ENCODE measurements at places on chromosomes 3 and 15.
A peak's percentile ranks its signal among the peaks of the same experiment; 100 is the strongest.

GRCh38 chr3:45683417-45684326 lies 5.5 kb upstream of the SACM1L start:
- no peak for DNase-seq

- no peak for DNase-seq
Measured at GRCh38 chr3:124275412-124275811, 283.5 kb upstream of the ROPN1 start.

DNA sequence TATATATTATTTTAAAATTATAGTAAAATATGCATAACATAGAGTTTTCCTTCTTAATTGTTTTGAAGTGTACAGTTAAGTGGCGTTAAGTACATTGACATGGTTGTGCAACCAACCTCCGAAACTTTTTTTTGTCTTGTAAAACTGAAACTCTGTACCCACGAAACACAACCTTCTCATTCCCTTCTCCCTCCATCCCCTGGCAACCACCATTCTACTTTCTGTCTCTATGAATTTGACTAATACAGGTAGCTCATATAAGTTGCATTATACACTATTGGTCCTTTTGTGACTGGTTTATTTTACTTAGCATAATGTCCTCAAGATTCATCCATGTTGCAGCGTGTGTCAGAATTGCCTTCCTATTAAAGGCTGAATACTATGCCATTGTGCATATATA lies 179.4 kb downstream of the SATB1 start:
- DNase-seq, result no peak

DNA sequence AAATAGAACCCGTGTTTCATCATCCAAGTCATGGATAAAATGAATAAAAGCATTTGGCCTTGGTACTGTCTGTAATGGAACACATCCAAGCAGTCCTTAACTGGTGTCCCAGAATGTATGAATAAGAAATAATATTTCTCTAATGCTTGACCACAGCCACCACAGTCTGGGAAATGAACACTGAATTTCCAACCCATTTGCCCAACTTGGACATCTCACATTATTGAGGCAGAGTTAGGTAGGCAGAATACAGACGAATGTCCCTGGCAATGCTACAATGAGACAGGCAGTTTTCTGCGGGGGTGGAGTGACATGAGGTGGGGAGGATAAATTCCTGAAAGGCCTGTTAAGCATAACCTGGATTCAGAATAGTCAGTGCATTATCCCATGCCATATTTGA lies 245.7 kb downstream of the ZIC1 start:
- no peak for DNase-seq

DNA sequence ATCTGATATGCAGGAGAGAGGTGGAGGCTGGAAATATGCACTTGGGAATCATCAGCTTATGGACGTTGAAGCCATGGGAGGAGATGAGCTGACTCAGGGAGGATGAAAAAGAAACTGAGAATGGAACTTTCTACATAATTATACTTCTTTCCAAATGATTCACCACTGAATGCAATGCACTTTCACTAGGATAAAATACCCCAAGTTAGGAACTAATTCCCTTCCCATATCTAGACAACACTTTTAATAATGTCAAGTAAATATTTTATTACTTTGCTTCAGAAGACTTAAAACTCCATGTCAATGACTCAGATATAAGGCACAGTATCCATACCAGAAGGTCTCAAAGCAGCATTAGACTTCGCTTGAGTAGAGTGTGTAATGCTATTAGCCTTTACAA lies 24.2 kb downstream of the NPTN start:
- DNase-seq, result no peak

DNA sequence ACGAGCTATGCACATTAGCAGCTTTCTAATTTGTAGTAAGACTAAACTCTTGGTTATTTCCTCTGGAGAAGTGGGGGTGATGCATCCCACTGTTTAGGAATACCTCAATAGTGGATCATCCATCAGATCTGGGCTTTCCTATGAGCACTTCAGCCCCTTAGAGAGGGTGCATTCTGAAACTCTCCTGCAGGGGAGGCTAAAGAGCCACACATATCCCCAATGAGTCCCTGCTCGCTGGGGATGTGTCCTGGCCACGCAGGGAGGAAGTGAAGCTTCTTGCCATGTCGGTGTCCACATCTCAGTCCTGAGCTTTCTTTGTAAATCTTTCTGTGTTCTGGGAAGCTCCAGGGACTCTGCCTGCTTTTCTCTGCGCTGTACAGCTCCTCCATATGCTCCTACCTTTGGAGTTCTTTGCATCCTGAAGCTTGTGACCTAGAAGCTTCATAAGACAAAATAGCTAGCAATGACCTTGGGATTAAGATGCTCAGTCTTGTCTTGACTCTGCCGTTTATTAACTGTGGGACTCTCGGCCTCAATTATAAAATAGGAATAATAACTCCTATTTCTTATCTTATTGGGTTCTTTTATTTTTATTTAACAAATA lies 28.3 kb upstream of the MASP1 start:
- DNase-seq, result no peak

- no peak for DNase-seq
Measured at GRCh38 chr3:88984832-88985231, 122.6 kb upstream of the EPHA3 start.

- no peak for DNase-seq
Measured at GRCh38 chr3:130835483-130835882, 58.4 kb upstream of the ATP2C1 start.

DNA sequence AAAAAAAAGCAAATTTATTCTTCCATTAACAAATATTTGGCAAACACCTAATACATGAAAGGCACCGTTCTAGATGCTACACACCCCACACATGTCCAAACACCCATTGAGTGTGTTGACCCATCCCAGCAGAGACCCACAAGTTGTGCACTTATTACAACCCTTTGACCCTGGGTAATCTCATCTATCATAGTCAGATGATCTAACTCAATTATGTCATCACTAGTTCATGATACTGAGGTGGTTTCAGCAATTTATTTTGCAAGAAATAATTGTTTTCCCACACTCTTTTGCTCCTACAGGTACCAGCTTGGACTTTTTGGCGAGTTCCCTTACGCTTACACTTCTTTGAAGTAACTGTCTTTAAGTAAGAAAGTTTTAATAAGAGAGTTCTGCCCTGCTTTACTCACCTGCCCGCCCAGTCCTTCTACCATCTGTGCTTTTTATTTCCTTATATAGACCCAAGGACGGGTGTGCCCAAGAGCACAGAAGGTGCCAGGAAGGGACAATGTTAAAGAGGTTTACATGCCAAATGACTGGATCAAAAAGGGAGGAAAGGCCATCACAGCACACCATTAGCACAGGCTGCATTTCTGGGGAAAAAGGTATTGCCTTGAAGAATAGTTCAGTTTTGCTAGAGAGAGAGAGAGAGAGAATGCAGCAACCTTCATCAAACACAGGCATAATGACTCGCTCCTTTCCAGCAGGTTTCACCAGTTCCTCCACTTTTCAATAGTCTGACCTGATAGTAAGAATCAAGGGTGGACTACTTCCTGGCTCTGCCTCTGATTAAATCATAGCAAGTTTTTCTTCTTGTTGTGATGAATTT lies 54.5 kb upstream of the ATP11B start:
- no peak for DNase-seq

DNA sequence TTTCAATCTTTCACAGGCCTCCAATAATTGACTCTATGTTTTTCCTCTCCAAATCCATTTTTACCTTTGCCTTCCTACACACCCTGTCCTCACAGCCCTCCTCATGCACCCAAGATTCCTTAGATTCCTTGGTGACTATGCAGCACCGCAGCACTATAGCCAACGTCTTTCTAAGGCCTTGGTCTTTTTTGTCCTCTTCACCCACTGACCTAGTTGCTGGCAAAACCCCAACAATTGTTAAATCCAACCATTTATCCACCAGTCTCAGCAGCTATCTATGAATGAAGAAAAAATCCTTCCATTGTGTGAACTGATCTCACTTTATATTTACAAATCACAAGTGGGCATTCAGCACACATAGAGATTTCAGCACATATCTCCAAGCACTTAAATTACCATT lies 203.9 kb downstream of the VGLL3 start:
- DNase-seq, result no peak

GRCh38 chr15:67819636-67820035 lies 5.7 kb upstream of the SKOR1 start:
- no peak for DNase-seq

- DNase-seq, result no peak
Measured at GRCh38 chr3:69776289-69776688, 37.0 kb downstream of the MITF start.

- no peak for DNase-seq
Measured at GRCh38 chr3:138774529-138775253, 60.0 kb downstream of the PIK3CB start.

DNA sequence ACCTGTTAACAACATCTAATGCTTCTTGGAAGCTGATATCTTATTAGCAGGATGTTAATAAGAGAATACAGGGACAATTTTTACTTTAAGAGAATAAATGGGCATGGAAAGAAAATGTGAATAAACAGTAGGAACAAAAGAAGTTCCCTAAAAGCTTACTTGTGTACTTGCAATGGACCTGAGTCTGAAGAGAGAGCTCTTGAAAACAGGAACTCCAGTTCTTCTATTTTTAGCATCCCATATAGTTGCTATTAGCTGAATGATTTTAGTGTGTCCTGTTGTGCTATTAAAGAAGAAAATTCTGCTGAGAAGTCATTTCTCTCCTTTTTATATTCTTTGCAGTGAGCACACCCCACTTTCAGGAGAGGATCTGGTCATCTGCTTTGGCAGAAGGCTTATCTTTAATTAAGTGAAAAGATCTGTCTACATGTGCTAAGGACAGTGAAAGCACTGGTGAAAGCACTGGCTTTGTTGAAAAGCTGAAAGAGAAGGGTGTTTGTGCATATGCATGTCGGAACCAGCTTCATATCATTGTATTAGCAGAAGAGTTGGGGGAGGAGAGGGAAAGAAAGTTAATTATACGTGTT lies 1.4 kb upstream of the ST3GAL6 start:
- DNase-seq, result peak; percentile 58

DNA sequence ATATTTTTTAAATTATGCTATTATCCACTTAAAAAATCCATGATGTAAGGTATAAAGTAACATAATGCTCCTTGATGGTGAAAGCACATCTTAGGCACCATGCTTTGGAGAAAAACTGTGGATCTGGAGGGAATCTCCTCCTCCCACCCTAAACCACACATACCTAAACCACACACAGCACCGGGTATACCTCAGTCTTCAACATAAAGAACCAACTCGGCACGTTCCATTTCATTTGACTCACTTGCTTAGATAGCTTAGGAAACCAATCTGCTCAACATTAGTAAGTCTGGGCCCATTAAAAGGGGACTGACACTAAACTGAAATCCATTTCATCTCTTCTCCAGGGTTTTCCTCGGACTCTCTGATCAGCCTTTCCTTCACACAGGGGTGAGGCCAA lies 945.7 kb upstream of the CFAP20DC start:
- no peak for DNase-seq

GRCh38 chr15:68230157-68231100 lies 901 bp upstream of the CLN6 start:
- DNase-seq, result no peak

DNA sequence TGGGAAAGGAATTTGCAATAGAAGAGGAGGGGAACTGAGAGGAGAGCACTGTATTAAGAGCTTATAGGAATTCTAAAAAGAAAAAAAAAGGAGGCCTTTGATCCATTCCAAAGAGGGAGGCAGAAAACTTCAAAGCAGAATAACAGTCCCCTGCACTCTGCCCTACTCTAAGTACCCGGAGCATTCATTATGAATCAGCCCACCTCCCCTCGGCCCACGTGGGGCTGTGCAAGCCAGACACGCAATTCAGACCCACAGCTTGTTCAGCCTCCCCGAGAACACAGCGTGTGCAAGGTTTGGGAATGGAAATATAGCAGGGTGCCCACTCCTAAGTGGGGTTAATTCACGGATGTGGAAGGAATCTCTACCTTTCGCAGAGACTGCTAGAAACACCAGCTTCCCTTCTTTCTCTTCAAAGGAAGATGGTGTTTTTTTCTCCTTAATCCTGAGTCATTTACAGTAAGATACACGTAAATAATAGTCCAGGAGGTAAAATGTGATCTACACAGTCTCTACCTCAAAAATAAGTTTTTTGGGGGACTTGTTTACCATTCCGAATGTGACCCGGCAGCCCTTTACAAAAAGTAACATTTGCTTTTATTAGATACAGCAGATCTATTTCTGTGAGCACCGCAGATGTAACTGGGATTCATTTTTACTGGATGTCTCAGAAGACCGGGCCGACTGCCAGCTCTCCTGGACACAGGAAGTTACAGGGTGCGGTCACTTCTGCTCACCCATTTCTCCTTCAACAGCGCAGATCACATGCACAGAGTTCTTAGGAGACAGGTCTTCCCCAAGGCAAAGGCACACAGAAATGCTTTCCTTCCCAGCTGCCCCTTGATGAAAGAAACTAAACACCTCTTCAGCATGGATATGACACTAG lies 768.5 kb upstream of the CFAP20DC start:
- no peak for DNase-seq

GRCh38 chr15:39873978-39874377 lies 46.1 kb downstream of the GPR176 start:
- no peak for DNase-seq

- DNase-seq, result no peak
Measured at GRCh38 chr3:20376665-20377217, 190.7 kb upstream of the SGO1 start.
